Left ventricle myocardium superior (tissue), 1 donor: ENCODE measurements at places on chromosomes 3 and 15. TPM values are rescaled to one million over a fixed set of nuclear protein-coding genes. Genes with fewer than 3 reads are reported as not detected.

DNA sequence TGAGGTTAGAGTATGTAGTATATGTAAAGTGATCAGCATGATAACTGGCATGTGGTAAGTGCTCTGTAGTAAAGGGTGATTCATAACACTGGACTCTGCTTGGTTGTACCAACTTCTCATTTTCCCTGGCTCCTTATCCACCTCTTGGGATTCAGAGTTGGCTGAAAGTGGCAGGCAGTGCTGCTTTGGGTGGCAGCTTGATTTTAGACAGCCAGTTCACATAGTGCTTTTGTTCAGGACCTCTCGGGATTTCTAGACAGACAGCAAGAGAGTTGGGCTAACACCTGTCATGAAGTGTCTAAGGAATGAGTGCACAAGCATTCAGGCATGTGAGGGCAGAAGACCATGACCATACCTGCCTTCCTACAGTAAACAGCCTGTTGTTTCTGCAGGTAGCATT, 69.0 kb downstream of the RBM6 start:
- no peak for DNase-seq

GRCh38 chr3:20391644-20392043, 205.6 kb upstream of the SGO1 start:
- DNase-seq, result no peak

DNA sequence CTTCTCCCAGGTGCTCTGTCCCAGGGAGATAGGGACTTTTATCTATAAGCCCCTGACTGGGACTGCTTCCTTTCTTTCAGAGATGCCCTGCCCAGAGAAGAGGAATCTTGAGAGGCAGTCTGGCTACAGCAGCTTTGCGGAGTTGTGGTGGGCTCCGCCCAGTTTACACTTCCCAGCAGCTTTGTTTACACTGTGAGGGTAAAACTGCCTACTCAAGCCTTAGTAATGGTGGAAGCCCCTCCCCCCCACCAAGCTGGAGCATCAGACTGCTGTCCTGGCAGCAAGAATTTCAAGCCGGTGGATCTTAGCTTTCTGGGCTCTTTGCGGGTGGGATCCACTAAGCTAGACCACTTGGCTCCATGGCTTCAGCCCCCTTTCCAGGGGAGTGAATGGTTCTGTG, 253.8 kb upstream of the ARL6 start:
- no peak for DNase-seq

GRCh38 chr3:195020921-195021320, 250.0 kb downstream of the XXYLT1 start:
- no peak for DNase-seq

DNA sequence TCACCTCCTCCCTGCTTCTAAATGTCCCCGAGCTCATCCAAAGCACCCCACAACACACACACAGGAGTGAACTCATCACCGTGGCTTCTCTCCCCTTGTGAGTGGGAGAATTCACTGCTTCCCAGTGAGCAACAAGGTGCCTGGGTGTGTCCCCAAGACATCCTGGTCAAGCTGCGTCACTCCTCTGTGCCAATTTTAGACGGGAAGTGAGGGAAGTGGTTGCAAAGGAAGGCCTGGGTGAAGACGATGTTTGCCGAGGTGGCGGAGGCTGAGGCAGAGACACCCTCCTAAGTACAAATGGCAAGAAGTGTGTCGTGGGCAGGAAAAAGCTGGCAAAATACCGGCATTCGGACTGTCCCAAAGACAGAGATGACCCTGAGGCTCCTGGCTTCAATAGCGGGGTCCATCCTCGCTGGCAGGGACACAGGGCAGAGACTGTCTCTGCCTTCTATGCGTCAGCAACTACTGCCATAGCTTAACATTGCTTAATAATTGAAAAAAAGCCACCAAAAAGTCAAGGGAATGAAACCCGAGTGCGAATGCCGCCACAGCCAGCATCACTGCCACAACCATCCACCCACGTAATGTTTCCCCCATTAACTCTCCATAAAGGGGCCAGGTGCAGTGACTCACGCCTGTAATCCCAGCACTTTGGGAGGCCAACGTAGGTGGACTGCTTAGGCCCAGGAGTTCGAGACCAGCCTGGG, 72.8 kb downstream of the VGLL4 start:
- DNase-seq, result no peak

GRCh38 chr3:146801492-146801891, 196.3 kb upstream of the PLSCR5 start:
- DNase-seq, result no peak

DNA sequence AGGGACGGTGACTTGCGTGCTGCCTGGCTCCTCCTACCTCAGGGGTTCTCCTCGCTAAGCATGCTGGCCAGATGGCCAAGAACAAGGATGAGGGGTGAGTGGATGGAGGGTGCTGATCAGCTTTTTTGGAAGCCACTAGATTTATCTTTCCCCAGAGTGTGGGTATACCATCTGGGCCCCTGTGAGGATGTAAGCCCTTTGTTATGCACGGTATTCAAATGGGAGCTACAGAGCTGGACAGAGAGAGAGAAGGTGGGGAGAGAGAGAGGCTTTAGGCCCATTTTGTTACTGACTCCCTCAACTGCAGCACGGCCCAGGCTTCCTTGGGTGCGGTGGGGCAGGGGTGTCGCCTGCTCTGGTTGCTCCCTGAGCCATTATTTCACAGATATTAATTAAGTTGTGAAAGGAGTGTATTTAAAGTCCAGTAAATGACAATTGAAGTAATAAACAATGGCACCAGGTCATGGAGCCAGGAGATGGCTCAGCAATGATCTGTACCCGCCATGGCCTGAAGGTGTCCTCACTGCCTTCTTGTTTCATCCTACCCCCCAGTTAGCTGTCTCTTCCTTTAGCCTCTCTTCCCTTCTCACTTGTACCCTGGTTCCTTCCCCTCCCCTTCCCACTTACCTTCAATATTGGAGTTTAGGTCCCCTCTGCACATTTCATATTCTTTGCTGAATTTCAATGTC, 158.0 kb downstream of the CLSTN2 start:
- DNase-seq, result no peak

DNA sequence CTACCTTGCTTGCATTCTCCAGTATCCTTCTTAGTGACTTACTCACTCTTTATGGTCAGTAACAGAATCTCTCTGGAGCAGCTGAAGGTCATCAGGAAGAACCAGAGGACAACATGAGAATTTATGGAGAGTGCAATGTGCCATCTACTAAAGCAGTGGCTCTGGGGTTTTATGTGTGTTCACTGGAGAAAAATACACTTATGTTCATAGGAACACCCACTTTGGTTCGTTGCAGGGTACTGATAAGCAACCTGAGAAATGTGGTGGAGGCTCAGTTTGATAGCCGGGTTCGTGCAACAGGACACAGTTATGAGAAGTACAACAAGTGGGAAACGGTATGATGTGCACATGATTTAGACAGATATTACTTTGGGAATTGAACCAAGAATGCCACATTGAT, 12.8 kb downstream of the CPB1 start:
- no peak for DNase-seq

DNA sequence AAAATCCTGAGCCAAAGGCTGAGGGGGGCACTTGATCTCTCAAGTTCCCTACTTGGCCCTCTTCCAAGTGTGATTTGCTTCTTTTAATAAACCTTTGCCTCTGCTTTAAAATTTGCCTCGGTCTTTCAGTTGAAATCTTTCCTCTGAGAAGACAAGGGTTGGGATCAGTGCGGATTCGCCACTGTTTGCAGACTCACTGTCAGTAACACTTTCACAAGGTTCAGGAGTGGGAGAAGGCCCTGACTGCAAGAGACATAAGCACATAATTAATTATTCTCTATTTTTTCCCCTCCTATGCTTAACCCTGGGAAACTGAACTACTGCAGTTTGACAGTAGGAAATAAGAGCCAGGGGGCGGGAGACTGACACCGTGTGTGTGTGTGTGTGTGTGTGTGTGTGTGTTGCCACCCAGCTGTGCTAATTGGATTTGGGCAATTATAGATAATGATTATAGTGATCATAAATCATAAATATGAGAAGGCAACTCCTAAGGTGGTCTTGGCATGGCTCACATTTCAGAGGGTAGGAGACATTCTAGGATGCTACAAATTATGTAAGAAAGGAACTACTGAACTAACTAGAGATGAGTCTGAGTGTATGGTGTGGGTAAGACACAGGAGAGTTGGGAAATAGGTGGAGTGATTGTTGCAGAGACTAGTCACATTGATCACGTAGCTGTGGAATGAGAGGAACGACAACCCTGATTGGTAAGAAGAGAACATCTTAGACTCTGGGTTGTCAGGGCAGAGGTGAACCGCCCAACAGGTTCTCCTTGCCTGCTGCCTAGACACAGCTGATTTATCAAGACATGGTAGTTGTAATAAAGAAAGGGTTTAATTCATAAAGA, 5.5 kb upstream of the ZNF662 start:
- DNase-seq, result no peak

DNA sequence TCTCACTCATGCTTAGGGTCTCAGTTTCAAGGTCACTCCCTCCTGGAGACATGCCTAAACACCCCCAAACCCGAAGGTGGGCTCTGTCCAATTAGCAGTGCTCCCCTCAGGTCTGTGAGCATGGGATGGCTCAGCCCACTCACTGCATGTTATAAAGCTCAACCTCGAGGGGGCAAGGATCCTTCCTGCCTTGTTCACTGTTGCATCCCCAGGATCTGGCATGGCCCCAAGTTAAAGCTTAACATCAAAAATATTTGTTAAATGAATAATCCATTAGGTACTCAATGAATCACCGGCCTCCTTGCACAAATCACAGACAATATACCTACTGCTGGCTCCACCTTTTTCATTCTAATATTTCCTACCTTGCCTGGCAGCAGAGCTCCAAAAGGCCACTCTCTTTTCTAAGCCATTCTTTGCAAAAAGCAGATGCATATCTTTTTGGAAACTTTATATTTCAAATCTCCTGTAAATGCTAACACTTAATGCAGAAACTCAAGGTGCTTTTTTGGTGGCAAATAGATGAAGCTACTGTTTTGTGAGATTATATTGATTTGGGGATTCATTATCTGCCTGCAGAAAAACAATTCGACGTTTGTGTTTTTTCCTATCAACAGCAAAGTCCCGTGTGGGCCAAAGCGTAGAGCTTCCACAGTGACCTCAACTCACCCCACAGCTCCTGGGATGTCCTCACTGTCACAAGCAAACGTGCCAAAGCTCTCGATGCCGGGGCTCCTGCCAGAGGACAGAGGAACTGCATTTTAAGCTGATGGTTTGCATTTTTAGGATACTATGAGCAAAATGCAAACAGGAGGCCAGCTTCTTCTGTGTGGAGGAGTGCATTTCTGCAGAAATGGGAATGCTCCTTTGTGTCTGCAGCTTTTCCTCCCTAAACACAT, 35.4 kb downstream of the PCOLCE2 start:
- peak; percentile 83 for DNase-seq

GRCh38 chr3:126352476-126353454, 4.4 kb downstream of the KLF15 start:
- no peak for DNase-seq

The ARPIN gene
- total RNA-seq, result 11.3 TPM

The LRRIQ4 gene
- not detected for total RNA-seq

The SGO1 gene
- 0.17 TPM for total RNA-seq

The DAZL gene
- total RNA-seq, result not detected

The NME9 gene
- 0.59 TPM for total RNA-seq

The PTH1R gene
- total RNA-seq, result 13.0 TPM

The IP6K1 gene
- total RNA-seq, result 18.5 TPM

The GOLGA8N gene
- total RNA-seq, result 9.6 TPM

The CLEC3B gene
- 68.0 TPM for total RNA-seq
